Activated CD4-positive, alpha-beta T cell treated with anti-CD3 and anti-CD28 coated beads, Interleukin-2, Interleukin-6, amounts not matched to agents 100 ng/mL and 50 ng/mL, durations not matched to agents 16 hours and 8 hours (primary cell): ENCODE measurements at places on chromosomes 11 and 22.
A peak's percentile ranks its signal among the peaks of the same experiment; 100 is the strongest.

DNA sequence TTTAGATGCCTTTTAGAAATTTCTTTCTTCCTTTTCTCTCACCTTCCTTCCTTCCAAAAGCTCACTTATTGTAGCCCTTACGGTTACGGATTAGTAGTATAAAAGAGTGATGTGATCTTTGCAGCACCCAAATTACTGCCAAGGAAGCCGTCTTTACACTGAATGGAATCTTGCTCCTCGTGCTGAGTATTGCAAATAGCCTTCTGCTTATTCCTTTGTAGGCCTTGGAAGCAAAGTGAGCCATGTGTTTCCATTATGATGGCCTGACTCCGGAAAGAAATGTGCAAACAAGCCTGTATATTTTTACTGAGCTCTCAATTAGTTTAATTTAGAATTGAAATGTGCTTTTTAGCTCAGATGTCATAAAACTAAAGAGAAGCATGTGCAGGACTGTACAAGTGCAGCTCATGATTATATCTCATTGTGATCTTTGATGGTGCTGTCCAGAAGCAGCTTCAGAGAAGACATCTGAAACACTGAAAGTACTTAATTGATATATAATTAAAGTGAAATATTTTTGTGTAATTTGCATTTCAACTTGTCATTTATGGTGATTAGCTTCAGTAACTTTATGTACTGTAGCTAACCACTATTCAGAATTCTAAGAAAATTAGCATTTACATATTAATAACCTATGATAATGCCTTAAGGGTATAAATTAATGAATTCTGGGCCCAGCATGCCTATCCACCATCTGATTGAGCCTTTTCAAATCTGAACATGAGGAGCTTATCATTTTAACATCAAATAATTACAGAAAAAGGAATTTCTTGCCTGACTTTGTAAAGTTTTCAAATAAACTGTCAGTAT lies 129.3 kb downstream of the GRIA4 start:
- no peak for DNase-seq

DNA sequence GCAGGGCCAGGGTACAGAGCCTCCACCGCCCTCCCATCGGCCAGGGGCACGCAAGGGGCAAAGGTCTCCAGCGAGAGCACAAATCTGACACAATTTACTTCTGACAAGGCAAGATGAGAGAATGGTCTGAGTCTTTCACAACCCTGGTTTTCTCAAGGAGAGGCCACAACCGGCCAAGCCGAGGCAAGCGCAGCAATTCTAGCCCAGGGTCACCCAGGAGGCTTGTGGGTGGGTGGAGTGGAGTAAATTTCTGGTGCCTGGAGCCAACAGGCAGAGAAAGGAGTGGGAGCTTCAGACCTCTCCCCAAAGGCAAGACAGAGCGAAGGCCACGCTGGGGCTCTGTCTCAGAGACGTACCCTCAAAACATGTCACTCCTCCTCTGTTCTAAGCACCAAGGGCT lies 9.3 kb downstream of the LARGE2 start:
- no peak for DNase-seq

GRCh38 chr22:30873661-30874060 lies 94.9 kb downstream of the MORC2 start:
- DNase-seq = no peak

GRCh38 chr11:64510759-64511158 lies 80.3 kb upstream of the SLC22A12 start:
- DNase-seq = no peak

- no peak for DNase-seq
Observed at GRCh38 chr11:62499944-62500649, 46.5 kb downstream of the AHNAK start.

DNA sequence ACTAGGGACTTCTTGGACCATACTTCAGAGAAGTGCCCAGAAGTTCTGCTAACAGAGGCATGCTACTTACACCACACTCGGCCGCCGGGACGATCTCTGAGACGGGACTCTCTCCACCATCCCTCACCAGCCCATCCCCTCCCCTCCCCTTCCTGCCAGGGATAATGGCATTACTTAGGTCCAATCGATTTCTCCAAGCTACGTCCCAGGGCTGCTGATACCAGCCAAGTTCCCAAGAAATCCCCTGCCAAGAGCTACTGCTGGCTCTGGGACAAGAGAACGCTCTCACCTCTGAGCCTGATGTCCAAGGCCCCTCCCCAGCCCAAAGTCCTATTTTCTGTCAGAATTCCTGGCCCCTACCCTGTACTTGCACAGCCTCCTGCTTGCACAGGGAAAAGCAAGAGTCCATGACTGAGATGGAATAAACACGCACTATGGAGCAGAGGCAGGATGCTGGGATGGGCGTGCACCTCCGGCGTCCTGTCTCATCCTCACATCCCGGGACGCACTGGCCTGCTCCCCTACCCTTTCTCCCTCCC lies 42.7 kb downstream of the GDPD5 start:
- no peak for DNase-seq

GRCh38 chr11:119078675-119079420 lies 5.8 kb upstream of the HMBS start:
- no peak for DNase-seq

DNA sequence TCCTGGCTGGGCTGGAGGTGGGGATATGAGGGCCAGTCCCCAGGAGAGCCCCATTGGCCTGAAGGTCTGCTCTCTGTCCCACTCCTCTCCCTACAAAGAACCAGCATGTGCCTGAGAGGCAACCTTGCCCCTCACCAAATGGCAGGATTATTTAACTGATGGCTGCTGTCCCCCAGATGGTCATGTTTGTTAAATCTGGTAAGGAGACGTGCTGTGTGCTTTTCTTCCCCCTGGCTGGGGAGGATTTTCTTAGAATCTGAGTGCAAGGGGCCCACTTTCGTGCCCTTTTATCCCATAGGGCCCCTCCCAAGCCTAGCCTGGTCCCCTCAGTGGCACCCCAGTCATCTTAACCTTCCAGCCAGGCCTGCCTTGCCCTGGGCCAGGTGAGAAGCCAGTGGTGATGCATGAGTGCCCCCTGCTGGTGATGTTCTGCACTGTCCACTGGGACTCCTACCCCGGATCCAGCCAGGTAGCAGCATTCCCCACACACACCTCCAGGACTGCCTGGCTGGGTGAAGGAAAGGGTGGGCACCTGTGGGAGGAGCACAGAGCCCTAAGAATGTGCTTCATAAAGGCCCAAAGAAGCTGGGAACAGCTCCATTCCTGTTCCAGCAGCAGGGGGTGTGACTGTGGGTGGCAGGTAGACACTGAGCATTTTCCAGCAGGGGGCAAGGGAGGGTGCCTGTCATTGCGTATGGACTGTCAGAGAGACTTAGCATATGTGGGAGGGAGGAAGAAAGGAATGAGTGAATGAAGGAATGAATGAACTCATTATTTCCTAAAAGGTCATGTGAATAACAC lies 28.9 kb downstream of the MFNG start:
- DNase-seq = peak; percentile 88

DNA sequence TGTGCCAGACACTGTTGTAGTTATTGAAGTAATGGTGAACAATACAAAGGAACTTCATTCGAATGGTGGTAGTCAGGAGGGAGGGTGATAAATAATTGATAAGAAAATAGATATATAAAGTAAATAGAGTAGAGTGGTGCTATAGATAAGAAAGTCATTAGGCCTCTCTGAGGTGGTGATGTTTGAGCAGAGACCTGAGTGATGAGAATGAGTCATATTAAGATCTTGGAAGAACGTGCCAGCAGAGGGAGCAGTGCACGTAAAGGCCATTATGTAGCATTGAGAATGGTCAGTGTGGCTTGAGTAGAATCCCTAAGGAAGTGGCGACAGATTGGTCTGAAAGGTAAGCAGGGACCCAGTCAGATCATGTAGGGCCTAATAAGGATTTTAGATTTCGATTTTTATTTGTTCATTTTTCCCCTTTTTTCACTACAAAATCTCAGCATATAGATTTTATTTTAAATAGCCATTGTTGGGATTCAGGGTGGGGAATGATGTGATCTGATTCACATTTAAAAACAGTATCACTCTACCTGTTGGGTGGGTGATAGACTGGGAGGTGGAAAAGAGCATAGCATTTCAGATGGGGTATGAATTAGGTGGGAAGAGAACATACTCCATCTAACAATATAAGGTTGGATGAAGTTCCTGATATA lies 44.7 kb downstream of the CCDC90B start:
- DNase-seq = peak; percentile 21

- DNase-seq = no peak
Observed at GRCh38 chr11:111729071-111729830, 36.9 kb downstream of the PPP2R1B start.

- DNase-seq = no peak
Observed at GRCh38 chr11:69375316-69376154, 81.6 kb downstream of the MYEOV start.

DNA sequence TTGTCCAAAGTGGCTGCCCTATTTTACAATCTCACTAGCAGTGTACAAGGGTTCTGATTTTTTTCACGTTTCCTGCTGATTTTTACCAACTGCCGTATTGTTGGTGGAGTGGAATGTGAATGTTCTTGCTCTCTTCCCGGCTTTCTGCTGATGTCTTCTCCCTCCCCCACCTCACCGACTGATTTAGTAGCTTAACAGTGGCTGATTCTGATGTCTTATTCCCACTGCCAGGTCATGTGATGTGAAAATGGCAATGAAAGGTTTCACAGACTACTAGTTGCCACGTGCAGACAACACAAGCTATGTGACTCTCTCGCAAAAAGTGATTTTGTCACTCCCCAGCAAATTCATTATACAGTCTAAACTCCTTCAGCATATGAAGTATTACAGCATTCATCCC lies 17.3 kb upstream of the NEU3 start:
- no peak for DNase-seq

DNA sequence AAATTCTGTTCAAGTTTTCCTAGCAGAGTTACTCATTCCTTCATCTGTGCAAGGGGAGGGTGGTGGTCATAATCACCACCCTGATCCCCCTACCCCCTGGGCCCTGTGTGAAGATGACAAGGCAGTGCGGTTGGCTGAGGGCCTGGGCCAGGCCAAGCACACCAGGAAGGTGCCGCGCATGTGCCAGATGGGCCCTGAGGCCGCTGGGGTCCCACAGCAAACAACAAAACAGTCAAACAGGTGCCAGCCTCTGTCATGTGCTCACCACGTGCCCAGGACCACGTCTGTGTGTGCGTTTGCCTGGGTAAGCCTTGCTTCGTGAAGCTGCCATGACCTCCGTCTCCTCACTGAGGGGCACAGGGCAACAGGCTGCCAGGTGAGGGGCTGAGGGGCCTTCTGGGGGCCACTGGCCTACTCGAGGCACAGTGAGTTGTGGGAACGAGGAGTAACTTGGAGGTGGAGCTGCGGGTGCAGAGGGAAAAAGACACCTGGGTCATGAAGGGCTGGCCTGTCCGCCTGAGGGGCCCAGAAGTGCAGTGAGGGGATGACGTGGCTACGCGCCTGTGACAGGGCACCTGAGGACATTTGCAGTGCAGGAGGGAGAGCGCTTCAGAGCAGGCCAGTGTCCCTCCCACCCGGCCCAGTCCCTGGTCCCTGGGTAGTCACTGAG lies 25.8 kb downstream of the RSPH14 start:
- DNase-seq = no peak

- no peak for DNase-seq
Observed at GRCh38 chr11:3010004-3010403, 17.9 kb upstream of the NAP1L4 start.
